ENCODE measurements at places on chromosomes 1 and 21.
A peak's percentile ranks its signal among the peaks of the same experiment; 100 is the strongest.

- DNase-seq = no peak
Measured at GRCh38 chr1:22229379-22229778, 86.5 kb upstream of the WNT4 start.

DNA sequence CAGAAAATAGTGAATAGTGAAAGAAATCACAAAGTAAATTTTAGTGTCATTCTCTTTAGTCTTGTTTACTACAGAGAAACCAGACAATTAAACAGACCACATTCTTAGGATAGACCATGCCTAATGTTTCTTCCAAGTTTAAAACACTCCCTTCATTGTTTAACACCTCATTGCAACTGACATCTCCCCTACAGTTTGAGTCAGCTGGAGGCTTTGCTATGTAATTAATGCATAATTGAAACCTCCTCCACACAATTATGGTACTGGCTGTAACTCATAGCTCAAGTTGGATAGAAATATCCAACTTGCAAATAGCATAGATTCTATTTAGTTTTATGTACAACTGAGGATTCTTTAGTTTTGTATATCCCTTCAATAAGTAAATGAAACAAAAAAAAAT is 35.2 kb upstream of the B3GALT2 start:
- peak; percentile 6 for DNase-seq

DNA sequence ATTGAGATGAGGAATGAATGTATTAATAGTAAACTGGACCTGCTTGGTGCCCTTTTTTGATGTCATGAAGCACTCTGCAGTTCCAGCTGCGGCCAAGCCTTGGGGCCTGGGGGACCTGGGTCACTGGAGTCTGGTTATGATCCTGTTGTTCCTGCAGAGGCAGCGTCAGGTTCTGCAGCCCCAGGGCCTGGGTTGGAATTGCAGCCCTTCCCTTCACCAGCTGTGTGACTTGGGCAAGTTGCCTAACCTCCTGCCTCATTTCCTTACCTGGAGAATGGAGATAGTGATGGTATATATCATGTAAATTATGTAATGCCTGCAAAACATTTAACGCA is 9.1 kb upstream of the ATP5PO start:
- DNase-seq = no peak

- no peak for DNase-seq
Measured at GRCh38 chr1:154490317-154490716, 11.7 kb upstream of the TDRD10 start.

DNA sequence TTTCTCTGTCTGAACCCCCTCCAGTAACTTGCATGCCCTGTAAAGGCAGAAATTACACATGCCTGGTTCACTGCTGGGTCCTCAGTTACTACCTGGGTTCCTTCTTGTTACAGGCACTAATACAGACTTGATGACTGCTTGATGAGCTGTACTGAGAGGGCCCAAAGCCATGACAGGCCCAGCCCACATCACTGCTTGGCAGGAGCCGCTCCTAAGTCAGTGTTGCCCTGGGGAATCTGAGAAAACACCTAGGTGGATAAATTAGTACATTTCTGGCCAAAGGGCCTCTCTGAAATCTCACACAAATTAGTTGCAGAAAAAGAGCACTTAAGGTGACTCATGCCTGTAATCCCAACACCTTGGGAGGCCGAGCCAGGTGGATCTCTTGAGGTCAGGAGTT is 37.8 kb upstream of the IRF2BP2 start:
- no peak for DNase-seq

GRCh38 chr1:27478098-27478497 is 11.9 kb downstream of the WASF2 start:
- DNase-seq = no peak

DNA sequence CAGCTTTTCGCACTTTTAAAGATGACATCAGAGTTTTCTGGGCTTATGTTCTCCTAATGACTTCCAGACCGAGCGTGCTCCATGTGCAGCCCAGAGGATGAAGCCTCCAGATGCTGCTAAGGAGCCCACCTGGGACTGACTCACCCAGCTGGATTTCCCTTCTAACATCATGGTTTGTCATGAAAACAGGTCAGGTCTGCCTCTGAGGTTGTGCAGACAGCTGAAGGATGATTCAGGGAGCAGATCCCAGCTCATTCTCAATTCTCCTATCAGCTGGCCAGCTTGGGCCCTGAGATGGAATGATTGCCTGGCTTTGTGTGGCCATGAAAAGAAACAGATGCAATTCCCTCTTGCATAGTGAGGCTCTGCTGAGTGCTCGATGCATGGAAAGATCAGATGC is 123.9 kb upstream of the DUSP10 start:
- DNase-seq = no peak

DNA sequence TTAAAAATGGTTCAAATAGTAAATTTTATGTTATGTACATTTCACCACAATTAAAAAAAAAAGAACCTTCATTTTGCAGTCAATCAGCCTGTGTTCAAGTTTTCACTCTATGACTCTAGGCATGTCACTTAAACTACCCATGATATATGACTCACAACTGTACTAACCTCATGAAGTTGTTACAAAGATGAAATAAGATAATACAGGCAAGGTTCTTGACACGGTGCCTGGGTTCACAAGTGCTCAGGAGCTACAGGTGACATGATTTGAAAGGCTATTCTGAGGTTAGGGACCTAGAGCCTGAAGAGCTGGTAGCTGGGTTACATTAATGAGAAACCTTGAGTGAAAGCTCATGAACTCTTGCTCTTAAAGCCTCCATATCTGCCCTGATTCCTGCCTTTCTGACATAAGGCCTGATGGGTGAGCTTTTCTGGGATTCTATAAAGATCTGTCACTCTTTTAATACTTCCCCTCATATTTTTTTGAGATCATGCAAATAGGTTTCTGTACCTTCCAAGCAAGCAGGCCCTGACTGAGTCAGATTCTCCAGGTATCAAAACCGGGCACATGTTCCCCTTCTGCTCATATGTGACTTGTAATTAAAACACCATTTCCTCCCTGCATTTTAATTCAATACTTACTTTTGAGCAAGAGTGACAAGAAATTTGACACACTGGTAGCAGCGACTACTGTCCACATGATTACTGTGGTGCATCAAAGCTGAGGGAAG is 34.0 kb downstream of the PCSK9 start:
- DNase-seq = no peak

DNA sequence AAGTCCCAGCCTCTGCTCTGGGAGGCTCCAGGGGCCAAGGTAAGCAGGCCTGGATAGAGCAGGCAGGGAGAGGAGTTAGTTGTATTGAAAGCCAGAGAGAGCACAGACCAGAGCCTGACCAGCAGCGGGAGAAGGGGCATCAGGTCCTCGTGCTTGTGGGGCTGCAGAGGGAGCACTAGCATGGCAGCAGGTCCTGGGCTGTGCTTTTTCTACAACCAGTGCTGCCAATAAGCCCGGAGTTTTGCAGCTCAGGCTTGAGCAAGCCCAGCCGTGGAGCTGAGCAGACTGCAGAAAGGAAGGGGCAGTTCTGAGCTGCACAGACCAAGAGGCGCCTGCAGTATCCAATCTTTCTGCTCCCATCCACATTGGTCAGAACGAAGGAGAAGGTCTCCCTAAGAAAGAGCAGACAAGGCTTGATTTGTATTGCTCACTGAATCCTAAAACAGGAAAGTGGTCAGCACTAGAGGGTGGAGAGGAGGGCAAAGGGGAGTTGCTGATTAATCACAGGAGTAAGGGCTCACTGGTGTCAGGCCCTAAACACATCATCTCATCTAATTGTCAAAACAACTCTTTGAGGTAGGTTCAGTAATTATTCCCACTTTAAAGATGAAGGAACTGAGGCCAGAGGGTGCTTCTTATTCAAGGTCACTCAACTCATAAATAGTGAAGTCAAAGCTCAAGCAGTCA is 2.7 kb downstream of the DENND2D start:
- no peak for DNase-seq

DNA sequence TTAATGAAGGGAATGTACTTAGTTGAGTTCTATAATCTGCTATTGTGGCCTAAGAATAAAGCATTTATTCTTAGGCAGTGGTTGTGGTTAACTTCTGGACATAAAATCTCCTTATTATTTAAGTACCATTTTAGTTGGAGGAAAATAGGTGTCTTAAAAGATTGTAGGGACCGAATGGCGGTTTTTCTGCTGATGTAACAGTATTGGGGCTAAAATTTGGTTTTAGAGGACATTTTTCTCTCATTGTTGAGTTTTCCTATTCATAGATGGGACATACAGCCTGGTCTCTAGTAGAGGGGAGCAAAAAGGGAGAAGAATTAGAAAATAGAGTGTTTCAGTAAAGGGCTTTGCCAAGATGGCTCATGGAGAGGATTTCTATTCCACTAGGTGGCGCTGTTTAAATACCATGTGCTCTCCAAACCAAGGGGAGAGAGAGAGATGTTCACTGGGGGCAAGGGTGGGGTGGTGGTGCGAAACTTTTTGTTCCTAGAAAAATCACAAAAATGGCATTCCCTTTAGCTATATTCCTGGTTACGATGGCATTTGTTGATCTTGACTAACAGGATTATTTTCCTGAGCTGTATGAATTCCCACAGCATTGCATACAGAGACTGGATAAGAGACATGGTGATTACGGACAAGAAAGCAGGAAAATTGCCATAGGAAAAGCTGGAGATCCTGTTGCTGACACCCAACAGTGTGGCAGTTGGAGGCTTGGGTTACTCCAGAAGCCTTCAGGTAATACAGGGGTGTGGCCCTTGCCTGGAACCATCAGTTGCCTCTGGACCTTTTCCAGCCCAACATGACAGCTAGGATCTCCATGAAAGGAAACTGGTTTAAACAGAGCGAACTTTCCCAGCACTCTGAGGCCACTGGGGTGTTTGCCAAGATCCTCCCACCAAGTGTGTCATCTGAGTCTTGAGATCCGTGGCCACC is 18.2 kb upstream of the FCGR2A start:
- peak; percentile 82 for DNase-seq

GRCh38 chr1:30449428-30450147 is 273.8 kb downstream of the MATN1 start:
- DNase-seq = no peak
